Vein endothelial cell (primary cell): ENCODE measurements at places on chromosomes 3 and 15. TPM values are rescaled to one million over a fixed set of nuclear protein-coding genes. Genes with fewer than 3 reads are reported as not detected.

The STRIT1 gene
- not detected in 2 replicates for total RNA-seq

The SPATA12 gene
- total RNA-seq, result 0.33 and 0.48 TPM in 2 replicates

The FANCD2OS gene
- not detected in 2 replicates for total RNA-seq

The HIGD2B gene
- total RNA-seq, result not detected in 2 replicates

The CPLX3 gene
- total RNA-seq, result not detected in 2 replicates

The SAMMSON gene
- total RNA-seq, result not detected in 2 replicates

The MORC1 gene
- total RNA-seq, result not detected in 2 replicates

The ADIPOQ gene
- total RNA-seq, result not detected in 2 replicates

The IQCF5 gene
- not detected in 2 replicates for total RNA-seq

The ENTPD3 gene
- total RNA-seq, result under 0.01 TPM in 1 of 2 replicates, not detected in the other

The COL6A6 gene
- total RNA-seq, result under 0.01 TPM in 1 of 2 replicates, not detected in the other

The KY gene
- not detected in 2 replicates for total RNA-seq

The HHLA2 gene
- total RNA-seq, result not detected in 2 replicates

The GORASP1 gene
- total RNA-seq, result 65.7 and 66.9 TPM in 2 replicates

The NUP210 gene
- 0.29 and 1.3 TPM in 2 replicates for total RNA-seq

The RGMA gene
- 0.10 TPM in 1 of 2 replicates, not detected in the other for total RNA-seq

The WDR49 gene
- total RNA-seq, result under 0.01 and 0.10 TPM in 2 replicates

The NME9 gene
- 0.65 TPM in 1 of 2 replicates, not detected in the other for total RNA-seq

The SAMD7 gene
- total RNA-seq, result not detected in 2 replicates

The HACL1 gene
- total RNA-seq, result 29.9 and 35.6 TPM in 2 replicates

The SNTN gene
- not detected in 2 replicates for total RNA-seq

The CGNL1 gene
- total RNA-seq, result 20.2 and 23.8 TPM in 2 replicates

The AGBL1 gene
- under 0.01 TPM in 1 of 2 replicates, not detected in the other for total RNA-seq

The ST3GAL6 gene
- 3.3 and 6.0 TPM in 2 replicates for total RNA-seq

The SLC28A2 gene
- total RNA-seq, result not detected in 2 replicates

The CADPS gene
- total RNA-seq, result not detected in 2 replicates
